ENCODE measurements at places on chromosomes 3 and 15. TPM values are rescaled to one million over a fixed set of nuclear protein-coding genes. Genes with fewer than 3 reads are reported as not detected.

DNA sequence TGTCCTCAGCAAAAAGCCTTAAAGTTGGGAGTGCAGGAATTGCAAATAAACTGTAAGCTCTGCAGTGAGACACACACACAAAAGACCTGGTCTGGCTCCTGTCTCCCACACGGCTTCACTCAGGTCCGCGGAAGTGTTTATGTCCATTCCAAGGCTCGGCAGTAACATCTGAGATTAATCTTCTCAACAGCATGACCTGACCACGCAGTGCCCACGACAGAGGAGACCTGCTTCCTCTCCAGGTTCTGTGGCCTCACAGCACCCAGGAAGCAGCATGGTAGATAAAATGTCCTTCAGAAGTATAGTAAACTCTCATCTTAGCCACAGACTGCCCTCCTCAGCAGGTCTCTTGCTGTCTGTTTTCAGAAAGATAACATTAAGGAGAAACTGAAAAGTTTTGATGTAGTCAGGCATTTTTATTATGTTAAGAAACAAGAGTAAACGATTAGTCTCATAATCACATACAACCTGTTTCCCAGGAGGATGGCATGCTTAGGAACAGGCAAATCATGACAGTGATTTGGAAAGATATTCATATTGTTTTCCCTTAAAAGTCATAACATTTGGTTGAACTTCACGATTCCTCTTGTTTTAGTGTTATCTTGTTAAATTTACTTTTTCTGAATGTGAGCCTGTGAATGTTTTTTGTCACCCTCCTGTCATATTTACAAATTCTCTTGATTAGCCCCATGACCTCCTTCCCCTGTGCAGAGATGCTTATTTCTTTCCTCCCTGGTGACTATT, 34.6 kb downstream of the CD200R1L start:
- no peak for DNase-seq

GRCh38 chr3:128310286-128311058, 156.2 kb downstream of the DNAJB8 start:
- DNase-seq, result no peak

DNA sequence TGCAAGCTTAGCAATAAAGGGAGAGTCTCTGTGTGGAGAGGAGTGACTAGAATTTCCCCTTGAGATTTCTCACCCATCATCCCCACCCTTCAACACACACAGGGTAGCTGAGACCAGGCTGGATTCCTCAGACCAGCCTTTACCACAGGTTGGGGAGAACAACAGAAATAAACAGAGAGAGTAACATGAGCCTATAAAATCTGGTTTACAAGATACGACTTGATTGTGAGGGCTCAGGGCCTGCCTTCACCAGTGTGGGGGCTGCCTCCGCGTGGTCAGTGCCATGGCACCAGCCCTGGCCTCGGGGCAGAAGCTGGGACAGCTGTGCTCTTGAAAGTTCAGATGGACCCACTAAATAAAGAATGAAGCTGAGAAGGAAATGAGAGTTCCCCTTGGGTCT, 14.6 kb upstream of the MAGEF1 start:
- no peak for DNase-seq

- DNase-seq, result no peak
Observed at GRCh38 chr3:152100491-152101132, 168.1 kb upstream of the MBNL1 start.

GRCh38 chr3:55978953-55979352, 489.3 kb downstream of the ERC2 start:
- no peak for DNase-seq

GRCh38 chr15:60656481-60656880, 177.5 kb upstream of the ICE2 start:
- DNase-seq, result no peak

Gene CDHR4
- total RNA-seq, result 0.28 TPM

Gene NR1I2
- total RNA-seq, result 0.69 TPM

Data from spinal cord (tissue), 10 donors.